Activated CD4-positive, CD25-positive, alpha-beta regulatory T cell (primary cell): ENCODE measurements at places on chromosomes 1 and 21.

- DNase-seq: no peak
Observed at GRCh38 chr21:35172231-35172630, 123.1 kb upstream of the RUNX1 start.

DNA sequence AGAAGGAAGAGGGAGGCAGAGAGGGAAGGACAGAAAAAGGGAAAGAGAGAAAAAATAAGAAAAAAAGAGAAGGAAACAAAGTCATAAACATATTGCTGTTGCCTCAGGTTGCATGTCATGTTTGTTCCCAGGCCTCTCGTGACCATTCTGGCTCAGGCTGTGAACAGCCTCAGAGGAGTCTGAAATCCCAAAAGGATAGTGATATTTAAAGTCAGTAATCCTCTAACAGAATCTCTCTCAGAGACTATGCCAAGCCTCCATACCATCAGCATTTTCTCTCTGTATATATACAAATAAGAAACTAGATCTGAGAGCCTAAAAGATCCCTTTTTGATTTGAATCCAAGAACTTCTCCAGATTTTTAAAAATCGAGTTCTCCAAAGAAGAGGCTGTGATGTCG is 35.2 kb downstream of the GORAB start:
- no peak for DNase-seq

GRCh38 chr1:53299233-53299632 is 28.6 kb downstream of the LRP8 start:
- no peak for DNase-seq

DNA sequence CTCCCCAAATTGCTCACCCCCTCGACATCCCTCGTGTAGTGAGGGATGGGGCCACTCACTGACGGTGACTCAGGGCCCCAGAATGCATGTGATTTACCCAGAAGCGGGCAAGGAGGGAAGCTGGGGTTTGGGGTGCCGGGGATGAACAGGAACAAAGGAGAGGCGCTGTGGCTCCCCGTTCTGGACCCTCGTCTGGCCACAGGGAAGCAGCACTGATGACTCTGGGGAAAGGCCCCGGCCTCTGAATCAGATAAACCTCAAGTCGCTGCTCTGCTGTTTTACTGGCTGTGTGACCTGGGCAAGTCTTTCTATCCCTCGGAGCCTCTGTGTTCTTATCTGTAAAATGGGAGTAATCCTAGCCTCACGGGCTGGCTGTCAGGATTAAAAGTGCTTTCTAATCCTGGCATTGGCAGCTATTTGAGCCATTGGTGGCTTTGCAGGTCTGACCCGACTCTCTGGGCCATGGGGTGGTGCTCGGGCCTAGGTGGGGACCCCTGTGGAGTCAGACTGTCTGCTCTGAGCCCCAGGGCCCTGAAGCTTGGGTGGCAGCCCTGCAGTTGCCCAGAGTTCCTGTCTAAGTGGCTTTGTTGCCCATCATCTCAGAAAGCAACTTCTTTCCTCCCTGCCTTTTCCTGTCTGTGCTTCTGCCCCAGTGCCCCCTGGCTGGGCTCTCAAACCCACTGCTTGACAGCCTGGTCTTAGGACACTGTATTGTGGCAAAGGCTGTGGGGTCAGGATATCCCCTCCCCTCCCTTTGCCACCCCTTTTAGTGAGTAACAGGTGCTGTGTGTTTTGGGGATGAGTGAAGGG is 5.5 kb downstream of the TNFRSF1B start:
- no peak for DNase-seq

DNA sequence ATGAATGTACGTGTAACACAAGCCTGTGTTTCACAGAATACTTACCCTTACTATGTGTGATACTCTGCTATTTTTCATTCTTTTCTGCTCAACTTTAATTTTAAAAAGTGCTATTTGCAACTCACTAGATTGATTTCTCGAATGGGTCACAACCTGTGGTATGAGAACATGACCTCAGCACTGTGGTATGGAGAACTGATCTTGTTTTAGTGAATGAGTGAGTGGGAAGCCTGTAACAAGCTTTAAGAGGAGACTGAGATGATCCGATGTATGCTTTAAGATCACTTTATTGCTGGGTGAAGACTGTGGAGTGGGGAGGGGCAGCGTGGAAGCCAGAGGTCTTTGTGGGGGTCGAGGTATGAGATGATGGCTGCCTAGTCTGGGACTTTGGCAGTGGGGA is 21.6 kb downstream of the MECR start:
- DNase-seq: no peak

DNA sequence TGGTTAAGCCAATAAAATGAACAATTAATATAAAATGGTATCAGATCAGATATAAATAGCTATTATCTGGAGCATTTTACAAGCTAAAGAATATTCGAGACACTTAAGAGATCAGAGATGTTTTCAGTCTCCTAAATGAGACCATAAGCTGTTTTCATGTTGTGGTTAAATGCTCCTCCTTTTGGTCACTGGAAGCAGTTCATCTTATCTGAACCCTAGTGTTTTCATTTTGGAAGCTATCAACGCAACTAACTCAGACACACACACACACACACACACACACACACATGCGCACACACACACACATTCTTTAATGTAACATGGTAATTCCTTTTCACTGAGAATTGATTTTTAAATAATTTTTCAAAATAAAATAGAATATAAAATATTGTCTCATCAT is 10.0 kb upstream of the LRRC8C start:
- no peak for DNase-seq
